Endodermal cell (in vitro differentiated cells): ENCODE measurements at places on chromosomes 3 and 15. TPM values are rescaled to one million over a fixed set of nuclear protein-coding genes. Genes with fewer than 3 reads are reported as not detected.

Gene LMOD3
- not detected in 3 replicates for total RNA-seq

DNA sequence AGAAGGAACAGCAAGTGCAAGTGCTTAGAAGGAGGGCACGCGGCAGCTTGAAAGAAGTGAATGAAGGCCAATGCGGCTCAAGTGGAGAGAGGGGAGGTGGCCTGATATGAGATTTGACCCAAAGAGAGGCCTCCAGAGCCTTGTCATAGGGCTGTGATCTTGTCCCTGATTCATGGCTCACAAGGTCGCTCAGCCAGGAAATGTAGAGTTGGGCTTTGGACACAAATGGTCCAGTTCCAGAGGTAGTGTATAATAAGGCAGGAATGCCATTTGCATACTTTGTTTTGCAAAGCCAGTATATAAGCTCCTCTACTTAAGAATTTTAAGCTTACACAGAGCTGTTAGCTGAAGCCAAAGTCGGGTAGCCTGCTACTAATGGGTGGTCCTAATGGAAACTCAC lies 33.7 kb downstream of the HGD start:
- H3K36me3 ChIP-seq = no peaks in the 10 kb centered on the region
- H3K27ac ChIP-seq = no peak overlapping the region
- H3K27me3 ChIP-seq = no peaks in the 10 kb centered on the region
- no peak overlapping the region for H3K4me3 ChIP-seq

- H3K4me3 ChIP-seq = no peak overlapping the region
- H3K27me3 ChIP-seq = no peaks in the 10 kb centered on the region
- H3K4me1 ChIP-seq = no peaks in the 10 kb centered on the region
Measured at GRCh38 chr3:197406266-197406665, 107.9 kb upstream of the DLG1 start.

GRCh38 chr3:11605398-11605797 lies 38.3 kb downstream of the VGLL4 start:
- H3K4me3 ChIP-seq = no peak overlapping the region
- no peak overlapping the region for H3K27ac ChIP-seq
- peaks cover 15% of the 10 kb centered on the region for H3K4me1 ChIP-seq
- no peak for DNase-seq
- H3K36me3 ChIP-seq = peaks cover 18% of the 10 kb centered on the region
- H3K27me3 ChIP-seq = no peaks in the 10 kb centered on the region

GRCh38 chr3:42975456-42975855 lies 3.7 kb upstream of the GASK1A start:
- DNase-seq = no peak
- H3K36me3 ChIP-seq = no peaks in the 10 kb centered on the region
- H3K4me1 ChIP-seq = peaks cover 8% of the 10 kb centered on the region
- peaks cover 18% of the 10 kb centered on the region for H3K27me3 ChIP-seq
- no peak overlapping the region for H3K27ac ChIP-seq
- H3K4me3 ChIP-seq = no peak overlapping the region

Gene C3orf49
- not detected in 2 replicates for total RNA-seq
